Mesenchymal stem cell (in vitro differentiated cells and primary cell): ENCODE measurements at places on chromosomes 13 and 19.

DNA sequence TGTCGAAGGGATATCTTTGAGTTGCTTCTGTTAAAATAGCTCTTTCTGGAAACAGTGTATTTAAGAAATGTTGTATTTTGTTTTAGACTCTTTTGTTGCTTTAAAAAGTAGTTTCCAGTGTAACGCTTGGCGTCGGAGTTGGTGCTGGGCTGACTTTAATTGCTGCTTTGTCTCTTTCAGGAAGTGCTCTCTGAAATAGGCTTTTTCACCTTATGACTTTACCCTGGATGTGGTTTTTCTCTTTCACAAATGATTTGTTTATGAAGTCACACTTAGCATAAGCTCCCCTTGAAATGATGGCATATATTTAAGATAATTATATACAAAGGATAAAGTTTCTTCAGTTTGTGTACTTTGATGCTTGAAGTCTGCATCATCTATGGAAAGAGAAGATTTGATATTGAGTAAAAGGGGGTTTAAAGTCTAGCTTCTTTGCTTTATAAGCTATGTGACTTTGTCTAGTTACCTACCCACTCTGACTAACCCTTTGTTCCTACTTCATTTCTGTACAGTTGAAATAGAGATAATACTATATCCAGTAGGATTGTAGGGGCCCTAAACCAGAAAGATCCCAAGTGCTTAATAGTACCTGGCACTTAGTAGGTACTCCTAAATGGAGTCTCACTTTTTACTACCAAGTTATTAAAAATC, at the start of gene GPR18:
Gene GPR18 (minus strand): TSS at position 170 of the 651 bp plus-strand sequence. CDS start 2,507 bp downstream, outside the sequence.
- peaks cover 30% of the 10 kb centered on the region for H3K36me3 ChIP-seq
- no peak within 1 kb of the TSS for H3K4me3 ChIP-seq
- DNase-seq: peak; percentile 11

GRCh38 chr13:45299194-45299593, 41.8 kb downstream of the TPT1 start:
- H3K4me3 ChIP-seq: no peak overlapping the region
- peaks cover 4% of the 10 kb centered on the region for H3K4me1 ChIP-seq
- DNase-seq: no peak
- H3K27me3 ChIP-seq: no peaks in the 10 kb centered on the region

DNA sequence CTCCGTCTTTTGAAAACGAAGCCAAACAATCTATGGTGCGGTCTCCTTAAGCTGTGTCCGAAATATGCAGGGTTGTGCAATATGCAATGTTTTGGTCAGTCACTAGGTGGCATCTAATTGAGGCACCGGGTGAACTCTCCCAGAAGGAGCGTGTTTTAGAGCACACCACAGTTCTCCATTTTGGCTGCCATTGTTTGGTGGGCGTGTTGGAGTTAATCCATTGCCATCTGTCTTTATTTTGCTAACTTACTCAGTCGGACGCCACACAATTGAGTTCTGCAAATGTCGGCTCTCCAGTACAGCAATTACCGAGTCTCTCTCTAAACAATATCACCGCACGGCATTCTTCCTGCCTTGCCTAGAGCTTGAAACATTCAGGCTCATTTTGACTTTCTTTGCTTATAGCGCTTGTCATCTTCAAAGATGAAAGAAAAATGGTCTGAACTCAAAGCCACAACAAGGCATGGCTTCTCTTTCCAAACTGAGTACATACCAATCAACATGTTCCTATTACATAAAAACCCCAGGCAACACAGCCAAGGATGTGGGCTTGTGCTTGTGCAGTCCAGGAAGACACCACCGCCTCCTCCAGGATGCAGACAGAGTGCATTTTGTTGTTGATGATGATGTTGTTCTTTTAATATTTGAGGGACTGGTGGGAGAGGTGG, 182.0 kb upstream of the SERP2 start:
- peaks cover 3% of the 10 kb centered on the region for H3K4me1 ChIP-seq
- no peaks in the 10 kb centered on the region for H3K27me3 ChIP-seq
- peak; percentile 54 for DNase-seq
- no peak overlapping the region for H3K4me3 ChIP-seq

- DNase-seq: no peak
- no peak overlapping the region for H3K27ac ChIP-seq
- H3K4me3 ChIP-seq: no peak overlapping the region
Measured at GRCh38 chr13:53890696-53891095, 862.1 kb downstream of the OLFM4 start.

- no peak for DNase-seq
- peaks cover 2% of the 10 kb centered on the region for H3K4me1 ChIP-seq
- H3K27ac ChIP-seq: peak overlapping the region; percentile 31
- H3K27me3 ChIP-seq: no peaks in the 10 kb centered on the region
- no peaks in the 10 kb centered on the region for H3K36me3 ChIP-seq
Measured at GRCh38 chr13:33392794-33393405, 107.3 kb upstream of the STARD13 start.

GRCh38 chr13:46607768-46608564, 55.0 kb downstream of the LRCH1 start:
- peak overlapping the region; percentile 90 for H3K27ac ChIP-seq
- H3K4me3 ChIP-seq: no peak overlapping the region
- peaks cover 18% of the 10 kb centered on the region for H3K4me1 ChIP-seq
- DNase-seq: no peak
- no peaks in the 10 kb centered on the region for H3K27me3 ChIP-seq
- H3K36me3 ChIP-seq: no peaks in the 10 kb centered on the region

DNA sequence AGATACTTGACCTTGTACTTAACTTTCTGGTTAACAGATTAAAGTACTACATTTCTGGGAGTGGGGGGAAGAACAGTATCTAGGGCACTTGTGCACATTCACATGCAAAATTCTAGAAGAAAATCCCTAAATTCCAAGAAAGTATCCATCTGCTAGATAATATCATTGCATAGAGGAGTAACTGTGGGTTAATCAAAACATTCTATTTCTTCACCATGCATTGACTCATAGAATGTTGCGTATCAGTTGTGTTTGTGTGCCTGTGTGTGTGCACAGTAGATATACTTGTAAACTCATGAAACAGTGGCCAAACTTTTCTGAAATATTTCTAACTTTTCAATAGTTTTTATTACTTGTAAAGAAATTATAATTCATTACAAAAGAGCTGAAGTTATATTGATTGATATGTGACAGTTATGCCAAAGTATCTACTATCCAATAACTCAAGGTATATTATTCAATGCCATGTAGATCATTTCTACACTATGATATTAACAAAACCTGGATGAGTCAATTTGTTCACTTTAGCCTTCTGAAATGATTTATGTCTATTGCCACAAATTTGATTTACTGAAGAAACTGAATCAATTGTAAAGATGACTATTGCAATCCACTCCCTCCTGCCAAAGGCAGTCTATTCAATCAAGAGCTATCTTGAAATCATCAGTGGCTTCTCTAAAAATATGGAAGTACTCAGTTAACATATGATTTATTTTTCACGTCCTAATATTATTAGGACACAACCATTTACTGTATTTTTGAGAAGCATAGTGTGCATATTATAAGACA, 756.7 kb upstream of the ARGLU1 start:
- H3K27ac ChIP-seq: no peak overlapping the region
- no peak for DNase-seq
- no peaks in the 10 kb centered on the region for H3K4me1 ChIP-seq
- H3K27me3 ChIP-seq: no peaks in the 10 kb centered on the region

DNA sequence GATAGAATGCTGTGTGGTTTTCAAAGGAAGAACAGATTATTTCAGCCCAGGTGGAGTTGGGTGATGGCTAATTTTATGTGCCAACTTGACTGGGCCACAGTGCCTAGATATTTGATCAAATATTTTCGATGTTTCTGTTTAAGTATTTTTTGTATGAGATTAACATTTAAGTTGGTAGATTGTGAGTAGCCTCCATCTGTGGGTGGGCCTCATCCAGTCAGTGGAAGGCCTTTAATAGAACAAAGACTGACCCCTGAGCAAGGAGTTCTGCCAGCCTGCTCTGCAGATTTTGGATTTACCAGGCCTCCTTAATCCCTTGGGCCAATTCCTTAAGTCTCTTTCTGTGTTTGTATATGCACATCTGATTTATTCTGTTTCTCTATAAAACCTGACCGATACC, 13.9 kb downstream of the LSM14A start:
- no peak overlapping the region for H3K4me3 ChIP-seq
- no peak overlapping the region for H3K27ac ChIP-seq
- no peaks in the 10 kb centered on the region for H3K36me3 ChIP-seq

DNA sequence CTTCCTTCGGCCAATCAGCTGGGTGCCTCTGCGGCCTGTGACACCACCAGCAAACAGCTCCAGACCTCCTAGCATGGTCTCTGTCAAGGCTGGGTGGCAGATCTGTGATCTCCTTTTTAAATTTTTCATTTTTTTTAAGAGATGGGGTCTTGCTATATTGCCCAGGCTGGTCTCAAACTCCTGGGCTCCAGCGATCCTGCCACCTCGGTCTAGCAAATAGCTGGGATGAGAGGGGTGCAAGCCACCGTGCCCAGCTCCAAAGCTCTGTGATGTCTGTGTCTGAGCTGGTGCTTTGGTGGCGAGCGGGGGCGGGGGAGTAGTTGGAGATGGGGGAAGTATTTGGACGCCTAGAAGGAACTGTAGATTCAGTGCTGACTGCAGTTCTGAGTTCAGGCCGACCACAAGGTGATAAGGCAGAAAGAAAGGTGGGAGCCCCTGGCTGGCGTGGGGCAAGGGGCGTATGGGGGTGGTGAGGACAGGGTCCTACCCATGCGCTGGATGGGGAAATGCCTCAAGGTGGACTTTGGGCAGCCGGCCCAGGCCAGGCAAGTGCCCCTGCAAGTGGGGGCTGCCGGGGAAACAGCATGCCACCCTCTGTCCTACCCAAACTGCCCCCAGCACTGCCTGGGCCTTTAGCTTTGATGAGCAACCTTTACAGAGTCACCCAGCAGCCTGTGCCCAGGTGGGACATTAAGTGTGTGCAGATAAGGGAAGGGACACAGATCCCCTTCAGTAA, 5.5 kb downstream of the DPP9 start:
- peaks cover 72% of the 10 kb centered on the region for H3K4me1 ChIP-seq
- peak overlapping the region; percentile 95 for H3K27ac ChIP-seq
- peaks cover 70% of the 10 kb centered on the region for H3K36me3 ChIP-seq
- no peaks in the 10 kb centered on the region for H3K27me3 ChIP-seq
- H3K4me3 ChIP-seq: no peak overlapping the region

DNA sequence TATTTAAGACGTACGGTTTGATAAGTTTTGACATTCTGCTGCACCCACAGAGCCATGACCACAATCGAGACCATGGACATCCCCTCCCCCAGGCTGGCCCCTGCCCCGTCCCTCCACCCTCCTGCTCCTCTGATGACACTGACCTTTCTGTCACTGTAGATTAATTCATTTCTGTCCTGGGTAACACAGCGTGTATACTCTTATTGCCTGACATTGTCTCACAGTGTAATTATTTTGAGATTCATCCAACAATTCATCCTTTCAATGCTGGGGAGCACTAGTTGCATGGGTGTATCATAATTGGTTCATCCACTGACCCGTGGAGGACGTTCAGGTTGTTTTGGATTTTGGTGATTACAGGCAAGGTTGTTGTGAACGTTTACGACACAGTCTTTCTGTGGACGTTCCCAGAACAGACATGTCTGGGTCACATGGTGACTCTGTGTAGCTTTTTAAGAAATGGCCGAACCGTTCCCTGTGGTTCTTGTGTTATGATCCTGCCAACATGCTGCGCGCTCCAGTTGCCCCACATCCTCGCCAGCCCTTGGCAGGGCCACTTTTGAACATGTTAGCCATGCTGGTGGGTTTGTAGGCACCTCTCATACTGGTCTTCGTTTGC, 41.9 kb downstream of the C13orf46 start:
- peaks cover 4% of the 10 kb centered on the region for H3K27me3 ChIP-seq
- peaks cover 2% of the 10 kb centered on the region for H3K36me3 ChIP-seq
- H3K4me1 ChIP-seq: peaks cover 6% of the 10 kb centered on the region
- no peak overlapping the region for H3K27ac ChIP-seq
- no peak overlapping the region for H3K4me3 ChIP-seq
- DNase-seq: no peak

- H3K4me1 ChIP-seq: no peaks in the 10 kb centered on the region
- no peaks in the 10 kb centered on the region for H3K27me3 ChIP-seq
- H3K36me3 ChIP-seq: no peaks in the 10 kb centered on the region
Measured at GRCh38 chr13:94234738-94235137, 244.7 kb downstream of the DCT start.

GRCh38 chr13:89796196-89796595, 1551.3 kb upstream of the MIR17HG start:
- H3K36me3 ChIP-seq: no peaks in the 10 kb centered on the region
- H3K27ac ChIP-seq: no peak overlapping the region
- H3K27me3 ChIP-seq: no peaks in the 10 kb centered on the region
- no peaks in the 10 kb centered on the region for H3K4me1 ChIP-seq
- DNase-seq: no peak

GRCh38 chr13:100040196-100040595, 48.7 kb upstream of the PCCA start:
- H3K27ac ChIP-seq: no peak overlapping the region
- no peaks in the 10 kb centered on the region for H3K36me3 ChIP-seq
- H3K4me3 ChIP-seq: no peak overlapping the region
- no peaks in the 10 kb centered on the region for H3K27me3 ChIP-seq
- H3K4me1 ChIP-seq: peaks cover 2% of the 10 kb centered on the region
- DNase-seq: no peak

DNA sequence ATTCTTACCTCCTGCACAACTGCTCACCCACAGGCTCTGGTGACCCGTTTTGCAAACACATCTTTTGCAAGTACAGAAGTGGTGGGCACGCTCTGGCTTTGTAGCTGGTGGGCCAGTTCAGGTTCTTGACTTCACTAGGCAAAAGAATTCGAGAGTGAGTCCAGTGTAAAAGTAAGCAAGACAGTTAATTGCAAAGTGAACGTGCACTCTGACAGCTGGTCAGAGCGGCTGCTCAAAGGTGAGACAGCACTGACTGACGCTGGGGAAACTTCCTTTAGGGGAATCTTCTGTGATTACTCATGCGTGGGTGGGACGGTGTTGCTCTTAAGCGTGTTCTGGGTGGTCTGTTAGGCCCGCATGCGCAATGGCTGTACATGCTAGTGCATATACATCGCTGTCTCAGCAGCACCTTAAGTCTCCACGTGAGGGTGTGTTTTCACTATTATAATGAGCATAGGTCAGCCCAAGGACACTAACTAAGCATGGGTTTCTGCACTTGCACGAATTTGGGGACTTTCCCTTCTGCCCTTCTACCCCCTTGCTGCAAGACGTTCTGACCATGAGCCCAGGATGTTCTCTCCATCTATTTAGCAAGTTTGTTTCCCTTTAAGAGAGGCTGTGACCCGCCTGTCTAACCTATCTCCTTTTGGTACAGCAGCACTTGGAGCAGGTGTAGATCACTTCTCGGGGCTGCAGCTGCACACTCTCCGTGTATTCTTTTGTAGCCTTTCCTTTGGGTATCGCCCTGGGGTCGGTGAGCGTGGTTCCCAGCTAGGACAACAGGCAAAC, 30.2 kb upstream of the CD33 start:
- no peak overlapping the region for H3K4me3 ChIP-seq
- H3K36me3 ChIP-seq: no peaks in the 10 kb centered on the region
- H3K4me1 ChIP-seq: no peaks in the 10 kb centered on the region
- peaks cover 13% of the 10 kb centered on the region for H3K27me3 ChIP-seq
- H3K27ac ChIP-seq: no peak overlapping the region

- no peak overlapping the region for H3K4me3 ChIP-seq
- H3K36me3 ChIP-seq: peaks cover 3% of the 10 kb centered on the region
- H3K4me1 ChIP-seq: peaks cover 6% of the 10 kb centered on the region
- peak overlapping the region; percentile 44 for H3K27ac ChIP-seq
- DNase-seq: no peak
Measured at GRCh38 chr19:28075229-28075628, 1137.7 kb downstream of the UQCRFS1 start.
